ENCODE measurements at places on chromosomes 16 and 17.
A peak's percentile ranks its signal among the peaks of the same experiment; 100 is the strongest.

- no peak for DNase-seq
Observed at GRCh38 chr17:65005858-65006257, 50.7 kb downstream of the GNA13 start.

DNA sequence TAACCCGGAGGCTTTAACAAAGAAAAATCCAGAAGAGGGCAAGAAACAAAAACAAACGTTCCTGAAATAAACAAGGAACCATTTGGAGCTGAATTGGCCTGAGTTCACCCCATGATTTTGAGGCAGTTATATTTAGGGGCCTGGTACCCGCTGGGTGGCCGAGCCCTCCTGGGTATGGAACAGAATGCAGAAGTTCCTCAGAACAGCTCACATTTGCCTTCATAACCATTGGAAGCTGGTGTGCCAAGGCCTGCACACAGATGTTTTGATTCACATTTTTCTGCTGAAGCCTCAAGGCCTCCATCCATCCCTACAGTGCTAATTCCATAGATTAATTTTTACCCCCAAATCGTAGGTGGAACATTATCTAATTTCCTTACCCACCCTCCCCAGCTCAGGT lies 3.3 kb upstream of the ZFHX3 start:
- no peak for DNase-seq

DNA sequence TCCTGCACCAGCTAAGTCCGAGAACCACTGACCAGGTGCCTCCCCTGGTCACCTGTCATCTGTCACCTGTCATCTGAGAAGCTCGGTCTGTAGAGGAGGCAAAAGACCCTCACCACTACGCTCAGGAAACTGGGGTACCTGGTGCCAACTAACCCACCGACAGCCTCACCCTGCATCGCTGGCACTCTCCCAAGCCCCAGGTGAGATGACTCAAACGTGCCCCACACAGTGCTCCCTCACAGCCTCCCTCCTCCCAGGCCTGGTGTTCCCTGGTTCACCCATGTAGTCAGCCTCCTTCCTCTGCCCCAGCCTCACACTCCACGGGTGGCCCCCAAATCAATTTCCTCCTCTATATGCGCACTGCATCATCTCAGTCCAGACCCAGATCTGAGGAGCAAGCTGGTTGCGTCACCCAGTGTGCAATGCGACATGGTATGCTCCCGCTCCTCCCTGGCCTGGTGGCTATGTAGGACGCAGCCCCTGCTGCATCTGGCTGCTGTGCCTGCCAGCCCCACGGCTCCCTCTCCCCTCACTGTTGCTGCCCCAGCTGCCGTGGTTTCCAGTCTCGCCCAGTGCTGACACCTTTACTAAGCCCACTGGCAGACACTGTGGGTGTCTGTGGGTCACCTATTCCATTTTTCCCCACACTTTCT lies 68.3 kb downstream of the GTF3C1 start:
- no peak for DNase-seq

GRCh38 chr16:31215287-31216162 lies 1.4 kb downstream of the PYDC1 start:
- no peak for DNase-seq

DNA sequence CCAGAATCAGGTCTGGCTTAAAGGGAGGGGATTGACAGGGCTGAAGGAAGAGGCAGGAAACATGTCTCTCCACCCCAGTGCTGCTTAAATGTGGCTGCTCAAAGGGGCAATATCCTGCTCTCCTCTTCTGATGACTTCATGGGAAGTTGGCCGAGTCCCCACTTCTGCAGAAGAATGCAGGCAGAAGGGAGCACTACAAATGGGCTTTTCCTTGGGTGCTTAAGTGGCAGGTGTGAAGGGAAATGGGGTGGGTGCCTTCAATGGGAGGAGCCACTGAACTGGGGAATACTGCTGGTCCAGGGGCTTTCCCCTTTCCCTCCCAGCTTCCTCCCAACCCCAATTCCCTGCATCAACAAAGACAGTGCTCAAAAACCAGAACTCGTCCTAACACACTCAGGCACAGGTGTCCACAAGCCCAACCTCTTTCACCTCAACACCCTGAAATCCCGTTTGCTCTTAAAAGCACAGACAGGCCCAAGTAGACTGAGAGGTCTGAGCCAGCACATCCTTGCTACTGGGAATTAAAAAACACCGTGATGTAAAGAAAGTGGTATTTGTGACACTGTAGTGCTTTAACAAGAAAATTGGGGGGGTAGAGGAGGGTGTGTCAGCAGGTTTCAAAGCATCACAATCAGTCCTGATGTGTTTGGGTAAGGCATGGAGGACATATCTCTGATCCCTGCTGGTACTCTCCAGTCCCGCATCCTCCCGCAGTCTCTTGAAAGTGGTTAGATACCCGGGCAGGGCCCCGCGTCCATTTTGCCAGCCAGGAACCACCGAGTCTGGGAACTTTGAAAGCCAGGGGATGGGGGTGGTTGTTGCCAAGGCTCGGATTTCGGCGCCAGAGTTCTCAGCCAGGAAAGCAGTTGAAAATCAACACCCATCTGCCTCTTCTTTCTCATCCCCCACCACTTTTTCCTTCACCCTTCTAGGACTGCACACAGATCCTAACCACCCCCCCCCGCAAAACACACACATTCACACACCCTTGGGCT lies 1.6 kb downstream of the CA10 start:
- no peak for DNase-seq

DNA sequence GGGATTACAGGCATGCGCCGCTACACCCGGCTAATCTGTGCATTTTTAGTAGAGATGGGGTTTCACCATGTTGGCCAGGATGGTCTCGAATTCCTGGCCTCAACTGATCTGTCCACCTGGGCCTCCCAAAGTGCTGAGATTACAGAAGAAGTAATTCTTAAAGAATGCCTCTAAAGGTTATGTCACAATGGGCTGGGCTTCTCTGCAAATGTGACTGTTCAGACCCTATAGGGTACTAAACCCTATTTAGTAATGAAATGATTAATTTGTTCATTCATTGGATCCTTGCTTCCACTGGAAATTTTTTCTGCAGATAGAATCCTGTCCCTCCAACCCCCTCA lies 108.8 kb upstream of the CORO6 start:
- no peak for DNase-seq

GRCh38 chr17:72441909-72442308 lies 321.1 kb downstream of the SOX9 start:
- no peak for DNase-seq

DNA sequence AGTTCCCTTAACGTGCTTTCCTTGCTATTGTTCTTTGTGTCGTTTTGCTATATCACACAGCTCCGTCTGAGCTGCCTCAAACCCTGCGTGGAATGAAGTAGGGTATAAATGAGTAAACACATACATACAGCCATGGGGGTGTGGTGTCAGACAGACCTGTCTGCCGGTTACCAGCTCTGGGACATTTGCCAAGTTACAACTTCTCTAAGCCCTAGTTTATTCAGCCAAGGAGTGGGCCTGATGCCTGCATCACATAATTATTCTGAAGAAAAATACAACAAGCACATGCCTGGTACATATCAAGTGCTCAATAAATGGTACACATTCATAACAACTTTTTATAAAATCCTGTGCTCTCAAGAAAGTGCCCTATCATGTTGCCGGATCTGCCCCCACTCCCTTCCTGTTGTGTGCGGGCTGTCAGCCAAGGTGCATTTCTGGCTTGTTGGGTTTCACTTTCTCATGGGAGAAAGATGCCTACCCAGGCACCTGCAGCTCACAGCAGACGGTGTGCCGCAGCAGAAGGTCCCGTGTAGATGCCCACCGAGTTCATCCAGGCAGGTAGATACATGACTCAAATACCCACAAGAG lies 30.5 kb downstream of the SMPD3 start:
- no peak for DNase-seq

GRCh38 chr17:73363442-73364154 lies 51.8 kb upstream of the CDC42EP4 start:
- DNase-seq = no peak

DNA sequence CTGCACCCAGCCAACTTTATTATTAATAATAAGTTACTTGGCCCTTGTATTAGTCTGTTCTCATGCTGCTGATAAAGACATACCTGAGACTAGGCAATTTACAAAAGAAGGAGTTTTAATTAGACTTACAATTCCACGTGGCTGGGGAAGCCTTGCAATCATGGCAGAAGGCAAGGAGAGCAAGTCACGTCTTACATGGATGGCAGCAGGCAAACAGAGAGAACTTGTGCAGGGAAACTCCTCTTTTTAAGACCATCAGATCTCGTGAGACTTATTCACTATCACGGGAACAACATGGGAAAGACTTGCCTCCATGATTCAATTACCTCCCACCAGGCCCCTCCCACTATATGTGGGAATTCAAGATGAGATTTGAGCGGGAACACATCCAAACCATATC lies 47.7 kb downstream of the SYT17 start:
- DNase-seq = no peak

- no peak for DNase-seq
Observed at GRCh38 chr17:82263641-82264040, 9.9 kb downstream of the CSNK1D start.

DNA sequence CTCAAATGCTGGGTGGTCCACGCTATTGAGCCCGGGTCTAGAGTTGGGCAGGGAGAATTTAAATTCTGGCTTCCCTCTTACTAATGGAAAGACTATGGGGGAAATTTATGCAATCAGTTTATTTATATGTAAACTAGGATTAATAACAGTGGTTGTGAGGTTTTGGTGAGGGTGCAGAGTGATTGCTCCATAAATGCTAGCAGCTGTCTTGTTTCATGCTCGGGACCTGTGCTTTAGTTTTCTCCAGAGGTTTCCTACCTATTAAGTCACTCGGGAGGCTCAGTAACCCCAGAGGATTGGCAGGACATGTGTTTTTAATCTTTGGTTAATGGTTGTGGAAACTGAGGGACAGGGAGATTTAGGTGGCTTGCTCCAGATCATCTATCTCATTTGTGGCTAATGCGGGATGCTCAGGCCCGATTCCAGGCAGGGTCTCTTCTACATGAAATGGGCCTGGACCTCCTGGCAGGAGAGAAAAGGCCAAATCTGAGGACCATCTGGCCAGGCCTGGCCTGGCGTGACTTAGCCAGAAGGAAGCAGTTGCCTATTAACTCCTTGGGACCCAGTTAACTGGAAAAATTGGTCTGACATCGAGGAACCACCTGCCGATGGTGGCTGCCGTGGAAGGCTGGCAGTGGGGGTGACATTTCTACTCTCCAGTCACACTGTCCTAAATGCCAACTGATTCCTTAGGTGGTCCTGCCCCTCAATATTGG lies 2.1 kb downstream of the PRCD start:
- no peak for DNase-seq

DNA sequence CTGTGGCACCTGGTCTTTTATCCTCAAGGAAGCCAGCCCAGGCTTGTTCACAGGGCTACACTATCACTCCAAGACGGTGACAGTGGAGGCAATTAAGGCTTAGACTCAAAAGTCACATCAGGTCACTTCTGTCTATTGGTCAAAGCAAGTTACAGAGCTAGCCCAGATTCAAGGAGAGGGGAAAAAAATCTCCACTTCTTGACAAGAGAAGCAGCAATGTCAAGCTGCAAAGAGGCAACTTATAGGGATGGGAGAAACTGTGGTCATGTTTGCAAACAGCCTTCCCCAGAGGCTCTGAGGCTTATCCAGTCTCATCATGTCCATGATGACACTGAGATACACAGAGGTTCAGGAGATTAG lies 31.6 kb downstream of the SERPINF1 start:
- peak; percentile 54 for DNase-seq

DNA sequence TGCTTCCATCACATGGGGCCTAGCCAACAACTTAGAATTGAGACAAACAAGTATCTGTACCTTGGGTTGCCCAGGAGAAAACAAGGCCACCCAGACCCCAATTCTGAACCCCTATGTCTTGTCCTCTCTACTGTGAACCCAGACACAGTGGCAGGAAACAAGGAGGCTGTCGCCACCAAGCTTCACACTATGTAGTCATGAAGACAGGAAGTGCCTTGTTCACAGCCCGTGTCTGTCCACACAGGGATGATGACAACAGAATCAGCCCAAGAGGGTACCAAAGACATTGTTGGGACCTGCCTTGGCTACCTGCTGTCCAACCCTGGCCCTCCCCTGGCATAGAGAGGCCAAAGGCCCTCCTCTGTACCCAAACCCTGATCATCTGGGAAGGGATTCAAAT lies 84.8 kb downstream of the CDYL2 start:
- DNase-seq = no peak

GRCh38 chr16:70018254-70018653 lies 67.1 kb downstream of the CLEC18A start:
- no peak for DNase-seq

DNA sequence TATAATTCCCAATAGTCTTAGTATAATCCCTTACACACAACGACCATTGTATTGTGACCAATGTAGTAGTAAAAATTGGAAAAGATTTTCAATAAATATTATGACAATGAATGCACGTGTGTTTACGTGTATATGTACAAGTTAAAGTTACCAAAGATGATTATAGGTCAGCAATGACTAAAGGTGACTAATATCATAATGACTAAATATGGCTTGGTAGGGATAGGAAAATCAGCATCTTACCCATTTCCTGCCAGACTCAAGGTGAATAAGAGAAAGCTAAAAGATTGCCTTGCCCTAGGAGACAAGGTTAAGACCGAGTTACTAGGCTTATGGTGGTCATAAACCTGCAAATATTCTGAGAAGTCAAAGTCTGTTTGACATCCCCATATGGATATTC lies 34.4 kb downstream of the CPD start:
- peak; percentile 2 for DNase-seq

- DNase-seq = no peak
Observed at GRCh38 chr16:86322806-86323205, 187.5 kb upstream of the FOXF1 start.

Data from keratinocyte (primary cell).